ENCODE measurements at places on chromosomes 1 and 21. TPM values are rescaled to one million over a fixed set of nuclear protein-coding genes. Genes with fewer than 3 reads are reported as not detected.

DNA sequence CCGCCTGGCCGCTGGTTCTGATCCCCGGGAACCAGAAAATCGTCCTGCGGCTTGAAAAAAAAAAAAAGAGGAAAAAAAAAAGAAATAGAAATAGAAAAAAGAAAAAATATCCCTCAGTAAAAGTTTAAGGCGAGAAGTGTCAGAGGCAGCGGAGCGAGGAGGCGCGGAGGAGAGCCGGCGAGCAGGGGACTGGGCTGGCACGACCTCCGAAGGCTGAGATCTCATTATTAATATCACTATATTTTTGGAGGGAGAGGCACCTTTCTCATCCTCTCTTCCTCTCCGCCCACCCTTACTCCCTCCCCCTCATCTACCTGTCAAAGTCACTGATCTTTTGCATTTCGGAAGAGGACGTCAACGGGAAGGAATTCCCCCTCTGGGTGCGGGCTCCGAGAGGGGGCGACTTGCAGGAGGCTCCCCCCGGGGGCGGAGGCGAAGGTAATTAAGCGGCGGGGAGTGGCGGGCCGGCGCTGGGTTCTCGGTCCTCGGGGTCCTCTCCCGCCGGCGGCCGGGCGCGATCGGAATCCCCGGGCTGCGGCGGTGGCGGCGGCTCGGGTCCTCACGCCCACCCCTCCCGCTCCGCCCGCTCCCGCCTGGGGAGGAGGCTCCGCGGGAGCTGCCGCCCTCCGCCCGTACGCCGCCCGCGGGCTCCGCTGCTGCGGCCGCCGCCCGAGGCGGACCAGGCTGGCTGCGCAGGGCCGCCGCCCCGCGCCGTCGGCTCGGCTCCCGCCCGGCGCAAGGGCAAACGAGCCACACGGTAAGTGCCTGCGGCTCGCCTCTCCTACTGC, at the start of gene NTNG1:
Gene NTNG1, plus strand, starts transcription at position 337 of the 788 bp plus-strand sequence.
- no peak for DNase-seq

GRCh38 chr1:174569240-174569639, 121.5 kb downstream of the GPR52 start:
- DNase-seq, result no peak

DNA sequence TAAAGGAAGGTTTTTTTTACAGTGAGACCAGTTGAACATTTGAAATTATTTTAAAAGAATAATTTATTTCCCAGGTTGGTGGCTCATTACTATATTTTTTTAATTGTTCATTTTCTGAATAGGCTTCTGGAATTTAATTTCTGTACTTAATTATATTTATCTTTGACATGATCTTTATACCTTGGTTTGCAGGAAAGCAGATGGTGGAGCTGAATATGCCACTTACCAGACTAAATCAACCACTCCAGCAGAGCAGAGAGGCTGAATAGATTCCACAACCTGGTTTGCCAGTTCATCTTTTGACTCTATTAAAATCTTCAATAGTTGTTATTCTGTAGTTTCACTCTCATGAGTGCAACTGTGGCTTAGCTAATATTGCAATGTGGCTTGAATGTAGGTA, 41.5 kb downstream of the CD46 start:
- no peak for DNase-seq

DNA sequence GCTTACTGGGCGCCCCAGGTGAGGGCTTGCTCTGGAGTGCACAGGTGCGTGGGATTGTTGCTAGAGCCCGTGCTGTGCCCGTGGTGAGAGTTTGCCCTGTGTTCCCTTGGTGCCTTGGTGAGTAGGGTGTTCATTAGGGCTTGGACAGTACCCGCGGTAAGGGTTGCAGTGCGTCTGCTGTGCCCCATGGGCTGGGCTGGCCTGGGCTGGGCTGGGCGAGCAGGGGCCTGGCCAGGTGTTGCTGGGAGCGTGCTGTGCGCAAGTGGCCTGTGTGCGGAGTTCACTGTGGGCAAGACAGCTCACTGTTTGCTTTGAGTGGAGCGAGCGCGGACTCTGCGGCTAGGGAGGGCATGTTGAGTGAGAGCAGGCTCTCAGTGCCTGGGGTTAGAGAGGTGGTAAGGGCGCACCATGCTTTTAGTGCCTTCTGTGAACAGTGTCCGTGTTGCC, 725 bp downstream of the CR1L start:
- no peak for DNase-seq

Gene SH2D2A
- 186 TPM for total RNA-seq
